ENCODE measurements at places on chromosomes 3 and 15.

GRCh38 chr3:149638228-149639092 is 19.4 kb downstream of the WWTR1 start:
- DNase-seq = peak; percentile 6

DNA sequence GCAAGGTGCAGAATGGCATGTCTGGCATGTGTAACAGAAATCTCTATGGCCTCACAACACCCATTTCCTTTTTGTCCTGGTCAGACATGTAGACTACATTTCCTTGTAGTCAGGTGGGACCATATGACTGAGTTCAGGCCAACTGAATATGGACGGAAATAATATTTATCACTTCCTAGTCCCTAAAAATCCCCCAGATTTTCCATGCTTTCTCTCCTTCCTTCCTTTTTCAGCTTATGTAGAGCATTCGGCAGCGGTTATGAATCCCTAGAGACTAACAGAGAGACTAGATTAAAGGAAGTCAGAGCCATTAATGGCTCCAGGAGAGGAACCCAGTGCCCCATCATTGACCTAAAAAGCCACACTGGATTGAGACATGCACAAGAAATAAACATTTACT is 35.8 kb downstream of the SLC9A9 start:
- DNase-seq = no peak

- no peak for DNase-seq
Observed at GRCh38 chr15:101540480-101541239, 51.2 kb upstream of the PCSK6 start.

DNA sequence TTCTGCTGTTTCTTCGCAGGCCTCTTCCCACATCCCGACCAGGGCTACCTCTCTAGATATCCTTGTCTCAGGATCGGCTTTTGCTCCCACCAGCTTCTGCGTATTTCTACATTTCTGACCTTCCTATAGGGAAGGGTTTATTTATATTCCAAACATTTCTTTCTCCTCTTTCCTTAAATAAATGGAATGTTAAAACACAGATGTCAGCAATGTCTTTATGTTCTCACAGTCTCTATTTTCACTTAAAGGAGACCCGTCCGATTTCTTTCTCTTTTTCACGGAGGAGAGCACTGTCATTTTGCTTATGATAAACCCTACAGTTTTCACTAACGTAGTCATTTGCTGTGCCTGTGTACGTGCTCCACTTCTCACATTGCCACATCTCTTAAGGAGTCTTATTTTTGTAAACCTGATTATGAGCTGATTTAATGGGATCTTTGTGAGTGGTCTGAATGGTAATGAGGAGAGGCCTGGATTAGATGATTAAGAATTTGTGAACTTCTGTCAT is 630 bp downstream of the KIF15 start:
- no peak for DNase-seq

- DNase-seq = no peak
Observed at GRCh38 chr15:65298731-65299130, 2.9 kb downstream of the RNU5A-1 start.

DNA sequence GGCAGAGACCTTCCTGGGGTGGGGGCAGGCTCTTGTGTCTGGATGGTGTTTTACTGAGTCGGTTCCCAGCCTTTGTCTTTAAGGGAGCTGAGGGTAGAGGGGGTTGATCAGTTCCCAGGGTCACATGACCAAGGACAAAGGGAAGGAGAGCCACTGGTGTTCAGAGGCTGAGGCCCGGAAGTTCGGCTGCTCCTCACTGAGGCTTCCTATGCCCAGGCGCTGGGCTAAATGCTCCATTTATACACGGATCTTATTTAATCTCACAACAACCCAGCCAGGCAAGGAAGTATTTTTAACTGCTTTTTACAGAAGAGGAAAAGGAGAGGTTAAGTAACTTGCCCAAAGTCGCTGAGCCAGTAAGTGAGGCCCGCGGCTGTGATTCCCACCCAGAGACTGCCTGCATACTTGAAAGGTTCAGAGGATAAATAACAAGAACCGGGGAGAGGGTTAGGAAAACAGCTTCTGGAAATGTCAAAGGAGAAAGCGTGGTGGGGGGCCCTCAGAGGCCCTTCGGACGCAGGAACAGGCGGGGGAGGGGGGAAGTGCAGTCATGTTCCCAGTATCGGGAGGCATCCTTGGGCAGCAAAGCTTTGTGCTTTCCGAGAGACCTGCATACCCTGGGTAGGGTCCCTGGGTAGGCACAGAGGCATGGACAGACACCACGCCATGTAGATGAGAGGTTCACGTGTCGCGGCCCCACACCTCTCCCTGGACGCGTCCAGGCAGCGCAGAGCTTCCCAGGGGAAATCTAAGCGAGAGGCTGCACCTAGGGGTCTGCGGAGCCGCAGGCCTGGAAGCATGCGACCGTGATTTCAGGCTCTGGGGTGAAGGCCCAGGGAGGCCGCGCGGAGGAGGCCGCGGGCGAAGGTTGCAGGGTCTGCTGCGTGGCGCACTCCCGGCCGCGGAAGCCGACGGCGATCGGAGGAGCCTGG is 21.3 kb downstream of the EPHB3 start:
- DNase-seq = peak; percentile 32

- DNase-seq = no peak
Observed at GRCh38 chr15:70752193-70752635, 11.1 kb downstream of the UACA start.

GRCh38 chr15:88752951-88753350 is 50.3 kb upstream of the ACAN start:
- no peak for DNase-seq

DNA sequence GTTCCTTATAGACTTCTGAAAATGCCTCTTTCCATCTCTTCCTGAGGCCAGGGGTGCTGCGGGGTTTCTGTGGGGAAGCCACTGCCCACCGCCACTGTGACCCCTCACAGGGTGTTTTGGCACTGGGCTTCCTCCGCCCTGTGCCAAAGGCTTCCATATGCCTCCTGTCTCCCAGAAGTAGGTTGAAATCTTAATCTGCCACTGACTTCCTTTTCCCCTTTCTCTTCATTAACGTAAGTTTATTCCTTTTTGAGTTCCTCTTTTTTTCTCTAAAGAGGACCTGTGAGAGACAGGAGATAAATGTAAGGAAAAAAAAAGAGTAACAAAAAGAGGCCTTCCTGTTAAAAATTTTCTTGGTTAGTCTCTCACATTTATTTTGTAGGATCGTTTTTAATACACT is 220.5 kb downstream of the CTNNB1 start:
- DNase-seq = no peak

DNA sequence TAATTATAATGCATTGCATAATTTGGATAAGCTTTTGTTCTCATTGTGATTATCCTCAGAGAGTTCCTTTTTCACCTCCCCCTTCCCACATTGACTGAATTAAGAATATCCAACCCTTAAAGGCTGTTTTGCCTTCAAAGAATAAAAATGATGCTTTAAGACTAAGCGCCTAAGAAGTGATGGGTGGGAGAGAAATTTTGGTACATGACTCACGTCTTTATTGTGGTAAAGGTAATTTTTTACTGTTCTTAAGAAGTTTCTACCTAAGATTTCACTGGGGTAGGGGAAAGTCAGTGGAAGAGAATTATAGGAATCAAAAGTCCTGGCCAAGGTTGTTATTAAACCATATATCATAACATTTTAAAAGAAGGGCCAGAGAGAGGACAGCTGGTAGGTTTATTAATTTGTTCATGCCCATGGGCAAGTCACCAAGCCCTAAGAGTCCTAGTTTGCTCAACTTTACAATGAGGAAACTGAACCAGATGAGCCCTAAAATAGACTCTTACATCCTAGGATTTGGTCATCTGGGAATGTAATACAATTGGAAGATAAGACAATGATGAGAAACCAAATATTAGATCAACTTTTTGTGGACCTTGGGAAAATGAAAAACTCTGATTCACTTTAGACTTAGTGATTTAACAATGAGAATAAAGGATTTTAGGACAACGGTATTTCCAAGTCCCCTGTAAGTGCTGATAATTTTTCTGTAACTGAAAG is 101.1 kb upstream of the RASGRP1 start:
- DNase-seq = no peak

DNA sequence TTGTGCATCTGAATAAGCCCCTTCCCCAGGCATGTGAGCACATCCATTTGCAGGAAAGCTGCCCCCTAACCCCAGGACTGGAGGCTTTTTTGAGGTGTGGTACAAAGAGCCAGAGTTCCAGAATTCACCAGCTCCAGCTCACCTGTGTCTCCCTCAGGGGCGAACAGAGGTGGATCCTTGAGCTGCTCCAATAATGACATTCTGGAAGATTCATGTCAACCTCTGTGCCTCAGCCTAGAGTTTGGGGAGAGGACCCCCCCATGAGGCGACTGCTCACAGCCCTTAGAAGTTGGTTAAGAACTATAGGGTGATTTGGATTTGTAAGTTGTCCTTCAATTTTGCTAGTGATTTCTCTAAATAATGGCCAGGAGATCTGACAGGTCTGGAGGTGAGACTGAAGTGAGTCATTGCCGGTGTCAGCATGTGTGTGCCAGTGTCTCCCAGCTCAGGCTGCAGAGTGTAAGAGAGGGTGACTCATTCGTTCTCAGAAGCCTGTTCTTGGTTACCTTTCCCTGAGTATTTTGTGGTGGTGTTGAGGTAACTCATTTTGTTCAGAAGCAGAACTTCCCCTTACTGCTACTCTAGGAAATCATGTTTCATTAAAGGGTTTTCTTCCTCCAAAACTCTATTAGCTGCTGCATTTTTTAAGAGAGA is 136.9 kb upstream of the TOPAZ1 start:
- DNase-seq = no peak

- no peak for DNase-seq
Observed at GRCh38 chr3:134333522-134334181, 40.6 kb downstream of the AMOTL2 start.

GRCh38 chr3:131361464-131362421 is 19.8 kb upstream of the NUDT16 start:
- DNase-seq = peak; percentile 66

GRCh38 chr3:105907777-105908176 is 39.0 kb upstream of the CBLB start:
- no peak for DNase-seq

- no peak for DNase-seq
Observed at GRCh38 chr3:108713816-108714215, 43.4 kb downstream of the RETNLB start.

GRCh38 chr3:147483578-147483977 is 74.4 kb downstream of the ZIC1 start:
- DNase-seq = no peak

DNA sequence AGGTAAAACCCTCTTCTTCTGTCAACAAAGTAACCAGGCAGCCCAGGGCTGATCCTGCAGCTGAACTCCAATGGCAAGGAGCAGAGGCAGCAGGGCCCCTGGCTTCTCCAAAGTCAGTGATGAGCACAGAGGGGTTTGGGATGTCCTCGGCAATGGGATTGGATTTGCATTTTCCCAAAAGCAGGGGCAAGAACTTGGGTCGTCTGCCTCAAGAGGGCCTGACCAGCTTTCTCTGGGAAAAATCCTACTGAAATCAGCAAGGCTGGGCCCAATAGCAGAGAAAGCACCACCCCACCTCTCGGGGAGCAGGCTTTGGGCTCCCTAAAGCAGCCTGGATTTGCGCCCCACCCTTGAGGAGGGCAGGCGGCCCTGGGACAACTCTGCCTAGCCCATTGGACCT is 210.0 kb upstream of the IGF1R start:
- no peak for DNase-seq

DNA sequence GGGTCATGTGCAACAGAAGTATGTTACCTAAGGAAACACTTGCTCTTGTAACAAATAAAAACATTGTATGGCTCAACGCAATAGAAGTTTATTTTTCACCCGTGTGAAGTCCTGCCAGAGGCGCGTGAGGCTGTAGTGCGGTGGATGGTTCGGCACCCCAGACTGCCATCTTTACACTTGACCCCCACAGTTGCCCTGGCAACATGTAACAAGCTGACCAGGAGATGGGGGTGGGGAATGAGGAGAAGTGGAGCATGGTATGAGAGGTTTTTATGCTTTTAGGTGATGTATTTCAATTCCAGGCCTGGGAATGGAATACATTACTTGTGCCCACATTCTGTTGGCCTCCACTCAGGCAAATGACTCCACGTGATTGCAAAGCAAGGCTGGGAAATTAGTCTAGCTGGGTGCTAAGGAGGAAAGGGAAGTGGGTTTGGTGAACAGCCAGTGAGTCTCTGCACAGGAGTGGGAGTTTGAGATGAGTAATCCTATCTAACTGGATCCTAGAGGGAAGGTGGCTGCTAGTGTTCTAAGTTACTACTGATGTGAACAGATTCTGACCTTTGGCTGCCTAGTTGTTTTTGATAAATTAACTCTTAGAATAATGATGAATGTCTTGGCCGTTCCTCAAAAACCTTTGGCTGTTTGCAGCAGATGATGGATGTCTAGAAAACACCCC is 33.8 kb upstream of the GREM1 start:
- DNase-seq = no peak

DNA sequence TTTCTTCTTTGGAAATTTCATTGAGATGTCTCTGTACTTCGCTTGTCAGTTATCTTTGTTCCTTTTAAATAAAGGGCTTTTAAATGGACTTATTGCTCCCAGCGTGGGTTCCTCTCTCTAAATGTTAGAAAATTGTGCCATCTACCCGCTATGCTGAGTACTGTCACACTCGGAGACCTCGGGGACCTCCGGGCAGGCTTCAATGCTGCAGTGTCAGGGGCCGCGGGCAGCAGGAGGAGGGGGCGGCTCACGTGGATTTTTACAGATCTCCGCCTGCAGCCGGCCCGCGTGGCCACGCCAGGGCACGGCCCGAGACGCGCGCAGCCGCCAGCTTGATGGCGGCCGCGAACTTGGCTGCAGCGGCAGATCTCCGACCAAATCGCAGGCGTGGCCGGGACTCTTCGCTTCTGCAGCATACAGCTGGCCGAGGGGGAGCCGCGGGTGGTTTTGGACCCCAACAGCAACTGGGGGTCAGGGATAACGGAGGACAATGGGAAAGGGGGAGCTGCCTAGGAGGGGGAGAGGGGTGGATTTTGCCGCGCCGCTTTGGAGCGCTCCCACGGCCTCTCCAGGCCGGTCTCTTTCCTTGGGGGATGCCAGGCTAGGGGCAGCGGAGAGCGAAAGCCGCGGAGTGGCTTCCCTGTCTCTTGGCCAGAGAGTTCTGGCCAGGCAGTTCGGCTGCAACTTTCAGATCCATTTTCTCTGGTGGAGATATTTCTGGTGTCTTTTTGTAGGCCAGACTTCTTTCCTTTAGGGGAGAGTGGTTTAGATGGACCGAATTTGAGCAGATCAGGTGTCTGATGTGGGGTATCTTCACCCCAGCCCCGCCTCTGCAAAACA is 15.3 kb downstream of the NR2F2 start:
- peak; percentile 32 for DNase-seq

GRCh38 chr3:100209948-100210771 is 50.6 kb upstream of the TBC1D23 start:
- DNase-seq = no peak

- no peak for DNase-seq
Observed at GRCh38 chr3:143147707-143148106, 28.1 kb downstream of the CHST2 start.

GRCh38 chr15:76953913-76954312 is 22.4 kb downstream of the RCN2 start:
- no peak for DNase-seq

- DNase-seq = peak; percentile 49
Observed at GRCh38 chr3:195907934-195908693, at the start of gene TNK2. TSS of gene TNK2 (minus strand) at chr3:195908551. CDS start at chr3:195888588, 19,963 bp downstream.

Measured in substantia nigra (tissue), 51 donors.